ENCODE measurements at places on chromosomes 2 and 18. TPM values are rescaled to one million over a fixed set of nuclear protein-coding genes. Genes with fewer than 3 reads are reported as not detected.

GRCh38 chr2:119488245-119489214 lies 35.8 kb downstream of the SCTR start:
- DNase-seq, result no peak

DNA sequence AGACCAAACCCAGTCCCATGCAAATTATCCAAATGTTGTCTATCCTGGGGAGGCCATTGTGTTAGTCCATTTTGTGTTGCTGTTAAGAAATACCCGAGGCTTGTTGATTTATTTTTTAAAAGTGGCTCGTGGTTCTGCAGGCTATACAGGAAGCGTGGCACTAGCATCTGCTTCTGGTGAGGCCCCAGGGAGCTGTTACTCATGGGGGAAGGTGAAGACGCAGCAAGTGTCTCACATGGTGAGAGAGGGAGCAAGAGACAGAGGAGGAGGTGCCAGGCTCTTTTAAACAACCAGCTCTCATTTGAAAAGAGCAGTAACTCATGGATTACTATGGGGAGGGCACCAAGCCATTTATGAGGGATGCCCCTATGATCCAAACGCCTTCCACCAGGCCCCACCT lies 80.3 kb upstream of the ARL4C start:
- DNase-seq, result no peak

- no peak for DNase-seq
These were observed 25.9 kb upstream of the SULT1C4 start for GRCh38 chr2:108351889-108352288.

- no peak for DNase-seq
These were observed 54.1 kb downstream of the PXDN start for GRCh38 chr2:1690056-1690775.

GRCh38 chr2:16506366-16506765 lies 159.3 kb downstream of the CYRIA start:
- no peak for DNase-seq

DNA sequence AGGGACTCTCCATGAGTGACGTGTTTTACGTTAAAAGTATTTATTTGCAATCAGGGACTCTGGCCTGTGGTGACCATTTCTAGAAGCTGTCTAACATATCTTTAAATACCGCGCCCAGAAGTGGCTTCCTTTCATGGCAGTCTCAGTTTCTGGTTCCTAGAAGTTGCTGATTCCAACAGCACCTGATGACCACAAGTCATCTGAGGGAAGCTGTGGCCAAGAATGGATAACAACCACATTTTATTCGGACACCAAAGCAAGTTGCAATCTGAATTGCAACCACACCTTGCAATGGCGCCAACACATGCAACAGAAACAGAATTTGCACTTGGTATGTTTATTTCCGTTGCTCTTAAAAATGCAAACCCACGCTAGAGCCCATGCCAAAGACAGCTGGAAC lies 33.1 kb downstream of the MEX3C start:
- DNase-seq, result no peak

GRCh38 chr2:13050764-13051163 lies 334.0 kb downstream of the TRIB2 start:
- DNase-seq, result no peak

DNA sequence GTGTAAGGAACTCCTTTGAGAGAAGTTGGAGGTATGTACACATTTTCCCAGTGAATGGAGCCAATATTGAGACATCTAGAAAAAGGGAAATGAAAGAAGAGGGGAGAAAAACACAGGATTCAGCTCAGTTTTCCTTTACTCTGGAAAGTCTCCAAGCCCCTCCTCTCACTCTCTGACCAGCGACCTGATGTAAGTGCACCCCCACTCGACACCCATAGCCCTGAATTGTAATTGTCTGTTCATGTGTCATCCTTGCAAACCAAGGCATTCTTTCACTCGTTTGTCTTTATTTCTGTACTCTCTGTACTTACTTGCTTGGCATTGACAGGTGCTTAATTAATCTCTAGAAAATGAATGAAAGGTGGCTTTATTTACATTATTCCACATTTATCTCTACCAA lies 55.7 kb upstream of the CTAGE1 start:
- DNase-seq, result no peak

- DNase-seq, result no peak
These were observed 55.5 kb upstream of the ACVR2A start for GRCh38 chr2:147789287-147789686.

GRCh38 chr2:217693363-217693762 lies 309.4 kb downstream of the TNS1 start:
- DNase-seq, result no peak

- DNase-seq, result no peak
These were observed 79.1 kb downstream of the LRRTM4 start for GRCh38 chr2:77443076-77443475.

- no peak for DNase-seq
These were observed 64.6 kb downstream of the TRPM8 start for GRCh38 chr2:233981574-233982420.

DNA sequence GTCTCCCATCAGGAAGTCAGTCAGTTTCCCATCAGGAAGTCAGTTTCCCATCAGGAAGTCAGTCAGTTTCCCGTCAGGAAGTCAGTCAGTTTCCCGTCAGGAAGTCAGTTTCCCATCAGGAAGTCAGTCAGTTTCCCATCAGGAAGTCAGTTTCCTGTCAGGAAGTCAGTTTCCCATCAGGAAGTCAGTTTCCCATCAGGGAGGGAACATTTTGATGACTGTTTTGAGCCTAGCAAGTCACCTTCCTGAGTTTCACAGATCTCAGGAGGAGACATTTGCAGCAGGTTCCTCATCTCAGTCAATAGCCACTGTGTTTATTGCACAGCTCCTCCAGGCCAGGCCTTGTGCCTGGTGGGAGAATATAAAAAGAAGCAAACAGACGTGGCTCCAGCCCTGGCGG lies 31.9 kb downstream of the DIPK1C start:
- DNase-seq, result no peak

GRCh38 chr2:42788-43187 lies 3.5 kb downstream of the FAM110C start:
- no peak for DNase-seq

GRCh38 chr2:71595569-71595968 lies 142.2 kb downstream of the DYSF start:
- DNase-seq, result no peak

GRCh38 chr2:451495-451894 lies 163.6 kb upstream of the ALKAL2 start:
- DNase-seq, result no peak

- no peak for DNase-seq
These were observed 89.7 kb upstream of the YWHAQ start for GRCh38 chr2:9720352-9721093.

The CYTIP gene
- 5.5 TPM for total RNA-seq

The RAX gene
- total RNA-seq, result not detected

The STPG4 gene
- not detected for total RNA-seq

The SOWAHC gene
- 20.8 TPM for total RNA-seq

The KCNIP3 gene
- 5.2 TPM for total RNA-seq

The APCDD1 gene
- 77.0 TPM for total RNA-seq

The COL4A4 gene
- total RNA-seq, result 20.5 TPM
